ENCODE measurements at places on chromosomes 13 and 19. TPM values are rescaled to one million over a fixed set of nuclear protein-coding genes. Genes with fewer than 3 reads are reported as not detected.

KCNRG gene
- 0.65 TPM for total RNA-seq

THOP1 gene
- 85.4 TPM for total RNA-seq

ZNF260 gene
- 9.0 TPM for total RNA-seq

MEGF8 gene
- 4.2 TPM for total RNA-seq

RAB8A gene
- 141 TPM for total RNA-seq

NDFIP2 gene
- total RNA-seq = 53.2 TPM

PEAK3 gene
- 0.88 TPM for total RNA-seq

ZNF382 gene
- 11.8 TPM for total RNA-seq

MCEMP1 gene
- not detected for total RNA-seq

FNDC3A gene
- 27.0 TPM for total RNA-seq

ACTL9 gene
- not detected for total RNA-seq

KLF2 gene
- total RNA-seq = 410 TPM

ZNF91 gene
- total RNA-seq = 43.5 TPM

SLAIN1 gene
- total RNA-seq = 33.6 TPM

DNA sequence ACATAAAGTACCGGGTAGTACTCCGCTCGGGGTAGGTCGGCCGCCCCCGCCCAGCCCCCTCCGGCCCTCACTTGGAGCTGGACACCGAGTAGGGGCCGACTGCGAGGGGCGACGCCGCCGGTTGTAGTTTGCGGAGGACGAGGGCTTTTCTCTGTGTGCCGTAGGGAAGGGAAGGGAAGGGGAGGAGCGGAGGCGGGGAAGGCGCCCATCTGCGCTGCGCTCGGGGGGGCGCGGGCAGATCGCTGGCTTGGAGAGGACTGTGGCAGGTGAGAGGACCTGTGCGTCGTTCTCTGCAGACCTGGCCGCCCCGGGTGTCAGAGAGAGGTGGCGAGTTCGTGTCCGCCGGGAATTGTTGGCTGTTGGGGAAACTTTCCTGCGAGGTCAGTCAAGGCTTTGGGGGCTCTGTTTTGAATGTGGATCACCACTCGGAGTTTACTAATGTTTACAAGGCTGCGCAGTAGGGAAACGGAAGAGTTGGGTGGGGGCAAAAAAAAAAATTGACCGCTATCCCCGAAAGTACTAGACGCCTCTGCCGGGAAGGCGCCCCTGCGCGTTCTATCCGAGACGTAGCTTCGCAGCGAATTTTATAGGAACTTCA is 1.4 kb downstream of the ING1 start:
- peak; percentile 65 for DNase-seq

- no peak for DNase-seq
These were observed 52.4 kb downstream of the TSHZ3 start for GRCh38 chr19:31296741-31297390.

DNA sequence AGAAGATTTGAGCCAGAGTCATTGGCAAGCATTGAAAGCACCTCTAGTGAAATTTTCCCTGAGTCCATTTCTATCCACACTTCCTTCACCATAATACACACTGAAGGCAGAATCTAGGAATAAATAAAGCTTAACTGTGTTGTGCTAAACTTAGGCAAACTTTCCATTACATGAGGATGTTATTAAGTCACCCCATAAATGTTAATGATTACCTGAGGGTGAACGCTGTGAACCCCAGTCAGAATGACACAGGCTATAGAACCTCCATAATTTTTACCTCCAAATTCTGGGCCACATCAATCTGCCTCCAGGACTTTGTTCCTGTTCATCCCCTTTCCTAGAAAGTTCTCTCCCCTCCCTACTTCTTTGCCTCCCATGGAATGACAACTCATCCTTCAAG is 71.0 kb downstream of the RAP2A start:
- DNase-seq = no peak

DNA sequence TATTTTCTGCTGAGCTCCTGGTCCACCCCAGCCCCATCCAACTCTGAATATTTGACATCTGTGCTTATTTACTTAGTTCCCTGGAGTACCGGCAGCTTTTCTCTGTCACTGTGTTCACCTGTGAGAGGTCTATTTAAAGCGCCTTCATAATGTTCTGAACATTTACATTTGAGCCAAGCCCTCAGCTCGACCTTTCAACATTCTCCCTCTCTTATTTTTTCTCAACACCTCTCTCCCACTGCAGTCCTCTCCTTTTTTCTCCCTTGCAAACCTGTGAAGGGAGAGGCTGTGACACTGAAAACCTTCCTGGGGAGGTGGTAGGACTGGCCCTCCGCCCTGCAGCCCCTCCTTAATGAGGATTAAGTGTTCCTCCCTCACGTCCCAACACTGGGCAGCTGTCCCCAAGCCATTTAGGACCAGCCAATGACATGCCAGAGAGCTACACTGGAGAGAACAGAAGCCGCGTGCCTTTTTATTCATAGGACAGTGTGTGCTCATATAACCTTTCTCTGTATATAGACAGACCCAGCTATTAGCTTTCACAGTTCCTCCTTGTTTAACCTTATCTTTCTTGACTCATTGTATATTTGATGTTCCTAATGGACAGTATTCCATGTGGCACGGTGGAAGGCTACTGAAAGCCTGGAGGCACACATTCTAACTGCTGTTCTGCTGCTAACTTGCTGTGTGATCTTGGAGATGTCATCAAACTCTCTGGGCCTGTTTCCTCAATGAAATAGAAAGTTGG is 134.8 kb downstream of the NUFIP1 start:
- DNase-seq = no peak

DNA sequence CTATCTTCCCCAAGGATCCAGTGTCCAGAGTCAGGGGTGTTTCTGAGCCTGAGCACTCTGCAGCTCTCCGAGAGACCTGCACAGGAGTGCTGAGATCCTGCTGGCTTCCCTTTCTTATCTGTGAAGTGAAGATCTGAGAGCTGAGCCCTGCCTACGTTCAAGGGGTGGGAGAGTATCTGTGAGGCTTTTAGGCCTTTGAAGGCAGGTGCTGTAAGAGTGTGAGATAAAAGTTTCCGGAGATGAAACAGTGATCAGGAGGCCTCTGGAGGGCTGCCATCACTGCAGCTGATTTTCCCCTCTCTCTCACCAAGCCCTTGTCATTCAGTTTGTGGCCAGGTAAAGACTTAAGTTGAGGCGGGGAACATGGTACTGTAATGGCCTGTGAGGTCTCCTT is 83.1 kb downstream of the AKAP11 start:
- DNase-seq = peak; percentile 40

- DNase-seq = no peak
These were observed 226.7 kb upstream of the IPO5 start for GRCh38 chr13:97726664-97727280.

DNA sequence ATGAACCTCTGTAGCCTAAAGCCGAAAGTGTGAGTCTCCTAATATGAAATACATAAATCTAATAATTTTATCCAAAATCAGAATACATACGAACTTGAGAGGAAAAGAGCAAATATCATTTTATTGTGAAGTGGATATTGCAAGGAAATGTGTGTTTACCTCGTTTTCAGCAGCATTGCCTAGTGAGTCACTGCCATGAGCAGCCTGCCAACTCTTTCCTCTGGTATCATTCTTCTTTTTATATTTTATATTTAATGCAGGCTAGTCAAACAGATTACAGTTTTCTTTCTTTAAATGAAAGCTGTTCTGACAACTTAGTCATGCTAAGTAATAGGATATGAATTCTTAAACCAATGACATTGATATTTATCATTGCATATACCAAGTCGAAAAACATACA is 44.2 kb downstream of the EDNRB start:
- no peak for DNase-seq

- DNase-seq = no peak
These were observed 19.7 kb downstream of the FBXL12 start for GRCh38 chr19:9799162-9799561.

GRCh38 chr13:97015661-97016350 is 21.5 kb upstream of the OXGR1 start:
- no peak for DNase-seq

- DNase-seq = no peak
These were observed 1437.7 kb upstream of the PCDH9 start for GRCh38 chr13:68667863-68668262.

- no peak for DNase-seq
These were observed 431.4 kb downstream of the TBC1D4 start for GRCh38 chr13:75050419-75051046.

- DNase-seq = no peak
These were observed 9.9 kb downstream of the STOML3 start for GRCh38 chr13:38980750-38981078.

DNA sequence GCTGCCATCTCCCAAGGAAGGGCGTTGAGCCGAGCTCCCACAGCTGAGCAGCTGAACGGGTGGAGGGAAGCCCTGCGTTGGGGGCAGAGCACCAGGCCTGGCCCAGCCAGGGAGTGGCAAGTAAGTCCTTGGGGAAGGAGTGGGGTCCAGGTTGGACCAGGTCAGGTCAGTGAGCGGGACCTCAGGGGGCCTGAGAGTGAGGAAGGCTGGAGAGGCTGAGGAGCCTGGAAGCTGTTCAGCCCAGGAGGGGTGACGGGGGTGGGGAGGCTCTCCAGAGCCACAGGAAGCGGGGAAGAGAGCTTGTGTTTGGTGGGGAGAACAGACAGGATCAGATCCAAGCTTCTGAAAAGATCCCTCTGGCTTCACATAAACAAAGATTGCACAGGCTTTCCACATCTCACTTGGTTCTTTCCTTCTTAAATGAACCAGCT is 55.4 kb upstream of the ATP12A start:
- no peak for DNase-seq

DNA sequence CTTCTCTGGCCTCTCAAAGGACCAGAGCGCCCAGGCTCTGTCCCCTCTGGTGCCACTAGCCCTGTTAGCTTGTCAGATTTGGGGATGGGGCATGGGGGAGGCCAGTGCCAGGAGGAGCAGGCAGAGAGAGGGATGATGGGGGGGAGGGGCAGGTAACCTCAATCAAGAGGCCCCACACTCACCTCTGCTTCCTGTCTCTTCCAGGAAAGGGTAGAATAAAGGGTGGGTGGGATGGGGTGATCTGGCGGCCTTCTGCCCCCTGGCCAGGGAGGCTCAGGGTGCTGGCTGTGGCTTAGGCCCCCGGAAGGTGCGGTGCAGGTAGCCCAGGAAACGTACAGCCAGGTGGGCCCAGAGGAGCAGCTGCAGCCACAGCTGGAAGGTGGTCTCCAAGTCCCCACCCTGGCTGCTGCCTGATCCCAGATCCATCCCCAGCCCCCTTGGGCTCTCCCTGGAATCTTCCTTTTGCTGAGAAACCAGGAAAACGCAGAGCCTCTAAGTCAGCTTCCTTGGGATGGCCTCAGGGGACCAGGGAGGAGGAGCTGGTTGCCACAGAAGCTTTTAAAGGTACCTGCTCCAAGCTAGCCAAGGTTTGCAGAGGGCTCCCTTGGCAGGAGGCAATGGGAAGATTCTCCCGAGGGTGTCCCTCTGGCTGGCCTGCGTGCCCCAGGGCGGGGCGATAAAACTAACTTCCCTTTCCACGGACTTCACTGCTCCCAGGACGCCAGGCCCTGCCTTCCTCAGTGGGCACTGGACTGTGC is 5.3 kb downstream of the PRKACA start:
- no peak for DNase-seq

- DNase-seq = no peak
These were observed 24.0 kb downstream of the GRIN2D start for GRCh38 chr19:48417421-48417820.

GRCh38 chr19:4985551-4985991 is 16.7 kb downstream of the KDM4B start:
- DNase-seq = no peak

DNA sequence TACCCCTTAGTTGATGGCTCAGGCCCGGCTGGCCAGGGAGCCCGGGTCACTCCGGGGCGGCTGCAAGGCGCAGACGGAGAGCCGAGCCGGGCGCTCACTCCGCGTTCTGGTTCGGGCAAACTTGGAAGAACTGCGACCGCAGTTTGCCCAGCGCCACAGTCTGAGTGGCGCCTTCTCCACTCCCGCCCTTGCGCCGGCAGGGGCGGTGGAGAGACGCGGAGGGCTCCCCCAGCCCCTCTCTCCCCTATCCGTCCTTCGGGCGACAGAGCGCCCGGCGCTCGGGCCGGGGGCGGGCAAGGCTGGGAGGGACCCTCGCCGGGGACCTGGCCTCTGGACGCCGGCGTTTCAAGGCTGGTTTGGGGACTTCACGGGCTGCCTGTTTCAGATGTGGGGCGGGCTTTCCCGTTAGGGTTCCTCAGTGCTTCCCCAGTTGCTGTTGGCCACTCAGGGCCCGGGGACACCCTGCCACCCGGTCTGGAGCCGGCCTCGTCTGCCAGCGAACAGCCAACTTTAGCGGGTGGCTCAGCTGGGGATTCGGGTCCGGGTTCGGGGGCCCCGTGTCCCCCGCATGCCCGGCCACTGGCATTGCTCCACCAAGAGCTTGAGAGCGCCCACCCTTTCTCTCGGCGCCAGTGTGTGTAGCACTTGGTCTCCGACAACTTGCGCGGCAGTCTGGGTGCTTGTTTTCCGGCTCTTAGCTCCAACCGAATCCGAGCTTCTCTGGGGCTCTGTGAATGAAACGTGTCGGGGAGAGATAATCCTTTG is 1.5 kb downstream of the GPC6 start:
- no peak for DNase-seq

DNA sequence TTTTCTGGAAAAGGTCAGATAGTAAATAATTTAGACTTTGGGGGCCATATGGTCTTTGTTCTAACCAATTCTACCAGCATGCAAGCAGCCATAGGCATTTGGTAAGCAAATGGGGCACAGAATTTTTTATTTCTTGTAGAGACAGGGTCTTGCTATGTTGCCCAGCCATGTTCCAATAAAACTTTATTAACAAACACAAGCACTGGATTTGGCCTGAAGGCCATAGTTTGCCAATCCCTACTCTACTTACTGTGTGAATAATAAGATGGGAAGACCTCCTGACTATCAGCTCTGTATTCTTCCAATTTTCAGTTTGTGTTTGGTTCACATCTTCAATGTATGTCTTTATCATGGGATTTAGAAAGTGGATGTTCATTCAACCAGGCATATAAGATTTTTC is 53.0 kb upstream of the SERP2 start:
- no peak for DNase-seq

DNA sequence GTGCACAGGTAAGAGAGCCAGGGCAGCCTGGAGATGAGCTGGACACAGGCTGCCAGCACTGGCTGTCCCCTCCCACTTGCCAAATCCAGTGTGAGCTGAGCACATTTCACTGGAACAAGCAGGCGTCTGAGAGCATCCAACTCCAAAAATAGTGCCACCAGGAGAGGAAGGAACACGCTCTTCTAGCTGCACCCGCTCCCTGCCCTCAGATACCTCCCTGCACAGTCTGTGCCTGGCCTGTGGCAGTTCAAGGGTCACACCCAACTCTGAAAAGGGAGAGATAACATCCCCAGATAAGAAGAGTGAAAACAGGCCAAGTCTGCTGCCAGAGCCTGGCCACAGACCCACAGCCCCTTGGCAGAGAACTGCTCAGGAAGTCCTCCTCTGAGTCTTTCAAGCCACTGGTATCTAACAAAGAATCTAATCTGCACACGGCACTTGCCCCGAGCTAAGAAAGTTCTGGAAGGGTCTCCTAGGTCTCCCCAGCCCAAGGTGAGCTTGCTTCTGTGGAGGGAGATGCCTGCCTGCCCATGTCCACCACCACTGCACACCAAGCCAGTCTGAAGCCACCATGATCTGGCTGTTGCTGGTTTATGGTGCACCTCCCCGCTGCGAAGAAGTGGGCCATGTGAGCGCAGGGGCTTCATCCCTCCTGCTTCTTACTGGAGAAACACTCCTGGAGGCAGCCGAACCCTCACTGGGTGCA is 14.7 kb downstream of the ELL start:
- peak; percentile 69 for DNase-seq
